T-cell (primary cell): ENCODE measurements at places on chromosomes 1 and 21. TPM values are rescaled to one million over a fixed set of nuclear protein-coding genes. Genes with fewer than 3 reads are reported as not detected.

Gene EBNA1BP2
- 18.4 TPM for total RNA-seq

Gene MCOLN3
- 2.8 TPM for total RNA-seq

Gene GFI1
- total RNA-seq: 14.5 TPM

Gene FAM76A
- 20.2 TPM for total RNA-seq

Gene DNAJC28
- total RNA-seq: 0.58 TPM

Gene GPR37L1
- not detected for total RNA-seq

Gene ADAMTSL4
- total RNA-seq: 0.26 TPM

Gene GCSAML
- total RNA-seq: 0.47 TPM

DNA sequence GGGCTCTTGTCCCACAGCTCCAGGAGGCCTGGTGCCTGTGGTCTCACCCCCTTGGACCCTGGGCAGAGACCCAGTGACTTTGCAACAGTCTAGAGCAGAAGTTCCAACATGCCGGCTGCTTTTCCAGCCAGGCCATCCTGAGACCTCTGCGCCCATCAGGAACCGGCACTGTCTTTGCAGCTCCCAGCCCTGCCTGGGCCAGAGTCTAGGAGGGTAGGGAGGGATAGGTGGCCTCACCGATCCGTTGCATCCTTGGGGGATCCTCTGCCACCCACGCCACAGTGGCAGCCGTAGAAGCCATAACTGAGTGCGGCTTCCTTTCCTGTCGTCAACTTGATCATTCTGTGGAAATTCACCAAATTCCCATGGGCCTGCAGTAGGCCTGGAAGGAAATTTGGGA lies 1.3 kb downstream of the PLA2G2A start:
- DNase-seq: no peak

DNA sequence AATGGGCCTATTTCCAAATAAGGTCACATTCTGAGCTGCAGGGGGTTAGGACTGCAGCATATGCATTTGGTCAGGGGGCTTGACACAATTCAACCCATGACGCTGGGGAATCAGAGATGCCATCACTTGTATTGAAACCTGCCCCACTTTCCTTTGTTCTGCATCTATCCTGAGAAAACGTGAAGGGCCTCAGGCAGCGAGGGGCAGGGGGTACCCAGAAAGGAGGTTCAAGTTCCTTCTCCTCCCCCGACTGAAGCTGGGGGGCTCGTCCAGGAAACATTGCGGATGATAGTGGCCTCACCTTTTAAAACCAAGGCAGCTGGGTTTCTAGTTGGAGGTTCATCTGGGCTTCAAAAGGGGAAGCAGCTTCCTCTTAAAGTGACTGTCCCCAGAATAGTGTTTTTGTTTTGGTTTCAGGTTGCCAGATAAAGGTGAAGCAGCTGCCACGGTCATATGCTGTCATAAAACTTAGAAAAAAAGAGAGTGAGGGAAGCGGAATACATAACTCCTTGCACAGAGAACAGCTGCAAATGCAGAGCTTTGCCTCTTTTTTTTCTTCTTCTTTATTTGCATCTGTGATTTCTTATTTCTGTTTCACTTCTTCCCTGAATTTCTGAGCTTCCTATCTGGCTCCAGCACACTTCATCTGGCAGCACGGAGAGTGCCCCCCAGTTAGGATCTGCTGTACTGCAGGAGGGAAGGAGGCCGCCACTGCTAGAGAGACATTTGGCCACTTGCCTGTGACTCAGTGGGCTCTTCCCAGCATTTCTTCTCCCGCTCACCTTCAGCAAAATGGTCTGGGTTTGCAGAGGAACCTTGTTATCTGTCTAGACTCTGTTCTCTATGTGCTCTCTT lies 142.0 kb downstream of the AJAP1 start:
- no peak for DNase-seq

- DNase-seq: no peak
Measured at GRCh38 chr1:228937851-228938536, 202.7 kb downstream of the RHOU start.

GRCh38 chr1:240441669-240442068 lies 170.3 kb downstream of the GREM2 start:
- DNase-seq: no peak

GRCh38 chr21:46570631-46571030 lies 34.3 kb downstream of the S100B start:
- DNase-seq: no peak
